Hippocampal formation (tissue), 2 donors: ENCODE measurements at places on chromosomes 6 and 20.

DNA sequence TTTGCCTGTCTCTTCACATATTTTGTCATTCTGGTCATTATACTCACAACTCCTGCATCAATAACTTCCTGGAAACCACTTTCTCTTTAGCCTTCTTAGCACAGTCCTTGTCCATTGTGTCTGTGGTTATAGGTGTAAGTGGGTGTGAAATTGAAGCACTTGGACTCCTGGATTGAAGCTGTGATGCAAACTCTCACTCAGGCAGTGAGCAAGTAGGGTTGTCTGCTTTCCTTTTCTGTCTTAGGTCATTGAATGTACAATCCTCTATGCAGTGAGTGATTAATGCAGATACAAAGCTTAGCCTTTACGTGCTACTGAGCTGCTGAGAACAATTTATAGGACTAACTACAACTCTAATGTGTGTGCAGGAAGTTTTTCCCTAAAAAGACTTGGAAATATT, 54.8 kb downstream of the ADGRB3 start:
- DNase-seq = no peak

- no peak for DNase-seq
These were observed 21.9 kb upstream of the TFAP2C start for GRCh38 chr20:56607061-56607704.

DNA sequence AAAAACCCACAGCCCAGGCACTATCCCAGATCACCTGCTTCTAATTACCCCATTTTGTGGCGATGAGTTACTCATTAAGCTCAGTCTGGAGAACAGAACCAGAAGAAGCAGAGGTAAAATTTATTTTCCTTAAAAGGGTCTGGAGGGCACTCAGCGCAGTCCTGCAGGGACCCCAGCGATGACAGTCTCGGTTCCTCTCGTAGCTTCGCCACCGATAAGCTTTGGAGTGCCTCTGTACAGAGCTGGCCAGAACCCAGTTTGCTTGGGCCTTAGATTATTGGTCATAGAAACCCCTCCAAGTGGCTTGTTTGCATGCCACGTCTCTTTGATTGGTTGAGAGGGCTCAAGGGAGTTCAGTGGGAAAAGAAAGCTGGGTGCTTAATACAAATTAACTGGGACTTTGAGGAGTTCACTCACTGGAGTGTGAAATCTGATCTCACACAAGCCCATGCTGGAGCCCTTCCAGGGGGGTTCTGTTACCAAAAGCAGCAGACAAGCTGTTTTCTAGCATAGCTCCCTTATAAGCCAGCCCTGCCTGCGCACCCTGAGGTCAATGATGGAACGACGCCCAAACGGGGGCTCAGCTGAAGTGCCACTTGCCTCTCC, 158.5 kb upstream of the ARID1B start:
- no peak for DNase-seq

DNA sequence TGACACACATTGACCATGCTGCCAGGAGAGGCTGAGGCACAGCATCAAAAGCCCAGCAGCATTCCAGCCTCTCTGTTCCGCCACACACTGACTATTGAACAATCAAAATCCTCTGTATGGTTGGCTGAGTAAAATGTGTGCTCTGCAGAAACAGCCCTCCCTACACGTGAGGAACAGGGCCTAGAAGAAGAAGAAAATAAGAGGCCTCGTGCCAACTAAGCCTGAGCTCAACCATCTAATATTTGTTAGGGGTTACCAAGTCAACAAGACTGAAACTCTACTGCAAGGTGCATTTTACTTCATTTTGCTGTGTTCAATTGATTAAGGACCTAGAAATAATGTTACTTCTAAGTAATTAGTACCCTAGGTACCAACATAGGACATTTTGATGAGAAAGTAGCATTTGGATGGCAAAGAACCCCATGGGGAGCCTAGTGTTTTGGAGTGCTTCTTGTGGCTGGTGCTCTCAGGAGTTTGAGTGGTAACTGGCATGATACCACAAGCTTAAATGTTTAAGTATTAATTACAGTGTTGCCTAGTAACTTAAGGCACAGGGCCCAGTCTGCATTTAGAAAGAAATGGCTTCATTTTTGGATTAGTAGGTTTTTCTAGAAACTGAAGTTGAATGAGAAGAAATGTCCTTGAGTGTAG, 146.6 kb upstream of the PLN start:
- no peak for DNase-seq

GRCh38 chr6:123830120-123830519, 26.5 kb downstream of the NKAIN2 start:
- DNase-seq = no peak

DNA sequence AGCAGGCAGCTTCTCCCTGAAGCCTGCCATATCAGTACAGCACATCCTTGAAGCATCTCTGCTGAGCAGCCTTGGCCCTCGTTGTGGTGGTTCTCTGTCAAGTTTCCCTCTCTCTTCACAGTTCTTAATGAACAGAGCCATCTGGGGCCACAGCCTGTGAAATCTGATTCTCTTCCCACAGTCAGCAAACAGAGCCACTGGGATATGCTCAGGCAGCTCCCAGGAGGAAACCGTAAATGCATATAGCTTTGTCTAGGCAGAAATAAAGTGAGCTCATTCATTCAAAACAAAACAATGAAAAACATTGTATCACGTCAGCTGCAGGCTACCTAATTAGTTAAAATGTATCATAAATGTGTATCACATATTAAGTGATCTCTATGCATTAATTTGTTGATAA, 80.3 kb downstream of the TBC1D7 start:
- DNase-seq = no peak

- DNase-seq = no peak
These were observed 6.1 kb downstream of the MMP24 start for GRCh38 chr20:35232575-35232974.

- DNase-seq = no peak
These were observed 131.2 kb upstream of the CDYL start for GRCh38 chr6:4644996-4645395.

DNA sequence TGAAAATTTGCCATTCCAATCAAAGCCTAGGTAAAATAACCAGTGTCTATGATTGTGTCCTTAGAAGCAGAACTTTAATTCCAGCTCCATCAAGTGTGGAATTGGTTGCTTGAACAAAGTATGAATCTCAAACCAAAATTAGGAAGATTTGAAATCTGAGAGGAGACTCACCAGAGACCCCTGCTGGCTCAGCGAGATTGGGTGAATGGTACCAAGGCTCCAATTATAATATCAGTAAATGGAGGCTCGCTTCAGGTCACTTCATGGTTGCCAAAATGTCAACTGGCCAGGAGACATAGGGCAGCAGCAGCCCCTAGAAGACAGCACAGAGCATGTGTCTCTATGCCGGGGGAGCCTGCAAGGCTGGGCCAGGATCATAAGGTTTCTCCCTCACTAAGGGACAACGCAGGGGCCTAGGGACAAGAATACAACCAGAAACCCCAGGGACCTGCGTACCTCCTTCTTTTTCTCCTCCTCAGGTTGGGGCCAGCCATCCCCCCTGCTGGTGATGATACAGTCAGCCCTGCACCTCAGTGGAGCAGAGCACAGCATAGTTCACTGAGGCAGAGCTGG, 14.0 kb downstream of the RBL1 start:
- DNase-seq = no peak

DNA sequence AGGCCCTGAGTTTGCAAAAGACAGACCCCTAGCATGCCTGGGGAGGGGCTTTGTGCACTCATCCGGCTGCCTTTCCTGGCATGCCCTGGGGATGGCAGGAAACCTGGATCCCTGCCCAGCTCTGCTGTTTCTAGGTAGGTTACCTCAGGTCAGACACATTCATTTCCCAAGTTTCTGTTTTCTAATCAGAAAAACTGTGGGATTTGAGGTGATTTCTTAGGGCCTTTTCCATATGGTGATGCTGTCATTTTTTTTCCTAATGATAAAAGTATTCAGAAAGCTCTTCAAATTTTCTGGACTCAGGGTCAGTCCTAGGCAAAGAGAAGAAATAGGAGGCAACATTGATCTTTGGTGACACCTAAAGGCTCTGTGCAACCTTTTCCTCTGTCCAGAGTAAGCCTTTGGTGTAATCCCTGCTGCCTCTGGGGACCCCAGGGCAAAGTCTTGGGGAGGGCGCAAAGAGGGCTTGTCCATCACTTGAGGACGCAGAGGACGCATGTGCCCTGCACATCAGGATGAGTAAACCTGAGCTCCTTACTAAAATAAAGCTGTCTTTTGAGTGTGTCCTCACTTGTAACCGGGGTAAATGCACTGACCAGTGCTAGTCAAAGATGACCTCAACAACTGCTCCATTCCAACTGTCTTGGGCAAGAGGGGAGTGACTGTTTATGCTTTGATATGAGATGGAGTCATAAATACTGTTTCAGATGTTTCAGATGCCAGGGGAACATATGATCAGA, 13.5 kb upstream of the TRAM2 start:
- no peak for DNase-seq

- no peak for DNase-seq
These were observed 73.2 kb downstream of the ROS1 start for GRCh38 chr6:117352466-117353081.

DNA sequence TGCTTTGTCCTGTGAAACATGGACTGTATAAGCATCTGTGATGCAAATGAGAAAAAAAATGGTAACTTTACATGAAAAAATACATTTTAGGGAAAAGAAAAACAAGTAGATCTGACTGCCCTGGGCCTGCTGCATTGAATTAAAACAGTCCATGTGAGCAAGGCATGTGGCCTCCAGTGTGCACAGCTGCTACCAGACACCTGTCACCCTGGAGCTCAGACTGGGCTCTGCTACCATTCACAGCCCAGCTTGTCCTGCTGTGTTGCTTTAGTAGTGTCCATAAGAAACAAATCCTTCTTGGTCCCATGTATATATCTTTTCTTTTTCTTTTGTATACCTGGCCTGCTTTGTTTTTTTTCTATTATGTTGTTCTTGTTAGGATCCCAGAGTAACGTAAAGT, 315.9 kb downstream of the NKAIN2 start:
- DNase-seq = no peak

GRCh38 chr20:623704-624103, 13.6 kb upstream of the TCF15 start:
- no peak for DNase-seq

DNA sequence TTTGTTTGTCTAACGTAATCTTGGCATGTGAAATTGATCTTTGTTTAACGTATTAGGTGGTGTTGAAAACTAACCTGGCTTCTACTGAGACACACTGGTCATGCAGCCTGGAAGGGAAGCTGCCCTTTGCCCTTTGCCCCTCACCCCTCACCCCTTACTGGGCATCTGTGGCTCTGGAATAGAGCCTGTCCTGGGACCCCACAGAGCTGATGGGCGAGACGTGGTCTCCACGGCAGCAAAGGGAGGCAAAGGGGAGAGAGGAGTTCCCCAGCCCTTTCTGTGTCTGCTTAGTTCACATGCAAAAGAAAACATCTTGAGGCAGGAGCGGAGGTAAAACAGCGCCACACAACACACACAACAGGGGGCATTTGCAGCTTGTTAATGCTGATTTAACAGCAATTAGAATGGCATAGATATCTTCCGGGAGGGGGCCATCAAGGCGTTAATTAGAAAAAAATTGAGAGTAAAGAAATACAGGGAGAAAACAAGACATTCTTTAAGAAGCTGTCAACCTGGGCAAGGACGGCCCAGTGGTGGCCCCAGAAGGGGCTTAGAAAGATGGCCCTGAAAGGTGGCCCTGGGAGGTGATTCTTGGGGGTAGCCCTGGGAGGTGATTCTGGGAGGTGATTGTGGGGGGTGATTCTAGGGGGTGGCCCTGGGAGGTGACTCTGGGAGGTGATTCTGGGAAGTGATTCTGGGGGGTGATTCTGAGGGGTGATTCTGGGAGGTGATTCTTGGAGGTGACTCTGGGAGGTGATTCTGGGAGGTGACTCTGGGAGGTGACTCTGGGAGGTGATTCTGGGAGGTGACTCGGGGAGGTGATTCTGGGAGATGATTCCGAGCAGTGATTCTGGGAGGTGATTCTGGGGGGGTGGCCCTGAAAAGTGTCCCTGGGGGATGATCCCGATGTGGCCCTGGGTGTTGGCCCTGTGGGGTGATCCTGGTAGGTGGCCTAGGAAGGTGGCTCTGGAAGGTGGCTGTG, 44.5 kb upstream of the DACT2 start:
- no peak for DNase-seq

- no peak for DNase-seq
These were observed 38.1 kb downstream of the TBPL1 start for GRCh38 chr6:133991096-133991593.

DNA sequence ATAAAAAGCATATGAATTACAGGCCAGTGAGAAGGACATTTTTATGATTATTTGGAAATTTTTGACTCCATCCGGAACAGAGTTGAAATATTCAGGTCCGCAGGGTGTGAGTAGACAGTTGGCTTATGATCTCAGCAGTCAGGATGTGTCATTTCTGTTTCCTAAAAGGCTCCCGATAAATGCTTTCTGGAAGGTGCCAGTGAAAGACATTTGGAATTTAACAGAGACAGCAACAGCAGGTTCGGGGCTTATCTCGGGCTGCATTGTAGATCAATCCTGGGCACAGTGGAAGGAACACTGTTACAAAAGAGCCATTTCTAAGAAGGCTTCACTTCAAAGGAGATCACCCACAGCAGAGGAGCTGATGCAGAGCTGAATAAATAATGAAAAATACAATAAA, 934.4 kb downstream of the KIF16B start:
- no peak for DNase-seq

GRCh38 chr6:131227158-131227543, 91.9 kb downstream of the AKAP7 start:
- DNase-seq = no peak

DNA sequence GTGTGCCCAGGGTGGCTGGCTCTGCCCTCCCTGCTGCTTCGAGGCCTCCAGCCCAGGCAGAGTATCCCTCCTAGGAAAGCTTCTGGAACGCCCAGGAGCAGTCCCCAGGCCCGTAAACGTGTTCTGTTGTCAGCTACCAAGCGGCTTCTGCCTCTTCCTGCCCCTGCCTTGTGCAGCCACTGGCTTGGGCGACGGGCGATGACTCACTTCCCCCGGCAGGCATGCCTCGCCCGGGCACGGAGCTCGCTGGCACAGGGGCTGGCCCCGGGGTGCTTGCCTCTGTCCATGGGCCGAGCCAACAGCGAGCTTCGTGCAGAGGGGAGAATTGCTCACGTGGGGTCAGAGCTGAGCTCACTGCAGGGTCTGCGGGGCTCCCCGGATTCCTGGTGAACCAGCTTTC, 86.7 kb upstream of the THBS2 start:
- no peak for DNase-seq

GRCh38 chr6:82381278-82381677, 17.7 kb downstream of the TPBG start:
- no peak for DNase-seq

DNA sequence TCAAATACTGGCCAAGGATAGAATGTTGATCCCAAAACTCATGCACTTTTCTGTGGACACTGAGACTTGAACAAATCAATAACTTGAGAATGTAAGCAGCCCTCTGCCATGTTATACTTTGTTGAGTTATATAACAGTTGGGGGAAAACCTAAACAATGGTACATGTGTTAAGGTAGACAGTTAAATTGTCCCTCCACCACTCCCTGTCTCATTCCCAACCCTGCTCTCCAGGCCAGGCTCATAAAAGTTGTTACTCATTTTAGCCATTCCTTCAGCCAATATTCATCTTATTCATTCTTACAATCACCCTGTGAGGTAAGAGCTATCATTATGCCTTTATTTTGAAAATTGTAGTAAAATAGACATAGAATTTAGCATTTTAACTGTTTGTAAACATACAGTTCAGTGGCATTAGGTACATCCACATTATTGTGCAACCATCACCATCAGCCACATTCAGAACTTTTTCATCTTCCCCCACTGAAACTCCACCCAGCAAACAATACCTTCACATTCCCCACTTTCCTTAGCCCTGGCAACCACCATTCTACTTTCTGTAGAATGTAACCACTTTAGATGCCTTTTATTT, 38.2 kb upstream of the IER3 start:
- DNase-seq = no peak
